ENCODE measurements at places on chromosomes 5 and 9. TPM values are rescaled to one million over a fixed set of nuclear protein-coding genes. Genes with fewer than 3 reads are reported as not detected.

- no peak for DNase-seq
These were observed 129.0 kb downstream of the APBA1 start for GRCh38 chr9:69542942-69543704.

DNA sequence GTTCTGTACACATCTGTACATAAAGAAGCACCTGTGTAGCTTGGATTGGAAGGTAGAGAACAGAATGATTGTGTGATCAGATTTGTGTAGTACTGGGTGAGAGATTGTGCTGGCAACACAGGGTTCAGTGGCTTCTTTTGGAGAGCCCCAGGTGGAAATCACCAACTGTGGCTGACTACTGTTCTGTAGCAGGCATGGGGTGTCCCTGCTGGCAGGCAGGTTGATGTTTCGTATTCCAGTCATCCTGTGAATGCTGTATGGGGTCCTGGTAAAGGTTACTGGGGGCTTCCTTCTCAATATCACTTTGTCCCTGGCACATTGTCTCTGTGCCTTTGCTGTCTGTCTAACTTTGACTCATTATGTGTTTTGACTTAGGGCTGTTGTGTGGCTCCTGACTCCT lies 5.3 kb downstream of the ASPN start:
- no peak for DNase-seq

DNA sequence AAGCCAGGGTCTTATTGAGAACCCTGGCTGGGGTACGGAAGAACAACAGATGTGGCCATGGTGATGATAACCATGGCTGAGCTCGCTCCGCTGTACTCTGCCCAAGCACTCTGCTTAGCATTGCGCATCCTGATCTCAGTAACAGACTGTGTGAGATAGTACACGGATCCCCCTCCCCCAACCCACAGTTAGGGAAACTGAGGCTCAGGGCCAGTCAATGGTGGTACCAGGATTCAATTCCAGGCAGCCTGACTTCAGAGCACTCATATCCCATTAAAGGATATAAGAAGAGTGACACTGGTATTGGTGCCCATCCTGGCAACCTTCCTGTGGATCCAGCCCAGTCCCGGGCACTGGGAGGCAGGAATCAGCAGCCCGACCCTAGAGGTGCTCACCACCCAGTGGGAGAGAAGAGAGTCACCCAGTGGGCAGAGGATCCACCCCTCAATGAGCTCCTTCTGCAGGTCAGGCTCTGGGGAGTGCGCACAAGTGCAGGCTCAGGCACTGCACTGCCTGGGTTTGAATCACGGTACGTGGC lies 26.5 kb upstream of the KIF12 start:
- no peak for DNase-seq

DNA sequence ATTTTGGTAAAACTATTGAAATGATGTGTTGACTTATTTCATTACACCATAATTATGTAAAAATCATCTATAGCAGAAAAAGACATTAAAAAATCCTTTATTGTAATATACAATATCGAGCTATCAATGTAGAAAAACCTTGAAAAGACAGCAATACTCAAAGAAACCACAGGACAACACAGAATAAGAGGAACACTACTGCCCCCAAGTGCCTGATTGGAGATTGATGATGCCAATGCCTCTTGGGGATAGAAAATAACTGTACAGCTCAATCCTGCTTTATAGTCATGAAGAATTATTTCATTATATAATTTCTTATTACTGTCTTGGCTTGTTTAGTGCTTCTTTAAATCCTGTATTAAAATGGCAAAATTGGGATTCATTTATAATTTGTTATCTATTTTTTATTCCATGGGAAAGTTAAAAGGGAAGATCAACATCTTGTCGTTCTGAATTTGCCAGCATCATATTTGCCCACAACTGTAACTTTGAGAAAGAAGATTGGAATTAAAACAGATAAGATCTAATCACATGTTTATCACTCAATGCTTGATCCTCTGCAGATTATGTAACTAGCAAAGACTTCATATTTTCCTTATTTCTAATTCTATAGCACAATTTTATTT lies 337.5 kb downstream of the CDH9 start:
- DNase-seq, result no peak

GRCh38 chr5:68499987-68500386 lies 284.4 kb downstream of the PIK3R1 start:
- DNase-seq, result no peak

DNA sequence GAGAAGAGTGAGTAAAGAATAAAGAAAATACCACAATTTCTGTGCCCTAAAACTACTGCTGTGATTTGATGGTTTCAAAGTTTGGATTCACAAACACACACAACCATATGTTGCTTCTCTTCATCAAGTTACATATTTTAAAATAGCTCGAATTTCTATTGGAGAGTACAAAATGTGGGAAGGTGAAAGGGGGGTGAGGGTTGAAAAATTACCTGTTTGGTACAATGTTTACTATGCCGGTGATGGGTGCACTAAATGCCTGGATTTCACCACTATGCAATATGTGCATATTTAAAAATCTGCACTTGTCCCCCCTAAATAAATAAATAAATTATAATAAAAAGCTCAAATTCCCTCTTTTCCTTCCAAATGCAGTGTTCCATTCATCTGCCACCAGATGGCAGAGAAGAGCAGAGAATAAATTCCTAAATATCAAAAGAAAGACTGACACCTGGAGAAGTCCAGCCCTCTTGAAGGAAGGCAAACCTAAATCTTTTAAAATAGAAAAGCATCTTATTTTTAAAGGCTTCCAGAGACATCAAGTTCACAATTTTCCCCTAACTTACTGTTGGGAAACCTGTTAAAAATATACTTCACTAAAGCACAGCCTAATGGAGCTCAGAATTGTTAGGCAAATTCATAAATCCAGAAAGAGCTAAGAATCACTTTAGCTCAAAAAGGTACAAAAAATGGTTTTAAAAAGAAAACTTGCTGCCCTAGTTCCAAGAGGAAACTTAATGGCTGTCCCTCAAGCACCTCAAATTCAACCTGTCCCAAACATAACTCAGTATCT lies 24.8 kb upstream of the HNRNPA0 start:
- DNase-seq, result peak; percentile 48

GRCh38 chr9:132538071-132538470 lies 44.3 kb upstream of the BARHL1 start:
- DNase-seq, result no peak

DNA sequence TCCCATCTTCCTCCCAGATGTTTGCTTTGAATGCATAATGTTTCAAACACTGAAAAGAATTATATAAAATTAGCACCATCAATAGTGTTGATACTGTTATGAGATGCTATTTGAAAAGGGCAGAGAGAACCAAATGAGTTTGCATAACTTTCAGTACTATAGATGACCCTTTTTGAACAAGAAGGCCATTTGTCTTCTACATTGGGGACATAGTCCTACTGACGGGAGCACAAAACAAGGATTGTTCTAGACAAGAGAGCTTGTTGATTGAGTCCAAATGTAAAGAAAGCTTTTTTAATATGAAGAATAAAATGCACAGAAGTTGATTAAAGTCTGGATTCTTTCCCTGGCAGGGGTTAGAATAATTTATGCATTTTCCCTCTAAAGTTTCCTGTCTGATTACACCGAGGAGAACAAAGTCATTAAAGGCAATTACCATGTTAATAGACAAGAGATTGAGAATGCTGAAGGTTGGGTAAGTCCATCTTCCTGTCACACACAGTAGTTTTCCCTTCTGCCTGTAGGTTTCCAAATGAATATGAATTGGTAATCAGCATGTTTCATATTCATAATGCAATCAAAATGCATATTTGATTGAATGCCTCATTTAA lies 32.8 kb upstream of the ADCY2 start:
- DNase-seq, result no peak

DNA sequence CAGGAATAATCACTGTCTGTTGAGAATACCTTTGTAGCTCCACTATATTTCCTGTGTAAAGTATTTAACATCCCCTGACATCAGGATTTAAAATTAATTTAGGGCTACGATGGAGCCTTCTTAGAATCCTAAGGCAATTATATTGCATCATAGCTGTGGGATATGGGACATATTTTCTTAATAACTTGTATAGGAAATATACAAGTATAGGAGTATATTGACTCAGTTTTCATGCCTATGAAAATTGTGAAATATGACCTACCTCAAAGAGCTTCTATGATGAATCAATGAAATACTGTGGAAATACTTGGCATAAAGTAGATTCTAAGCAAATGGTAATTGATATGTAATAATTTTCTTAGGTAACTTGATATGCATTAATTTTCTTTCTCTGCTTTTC lies 221.0 kb upstream of the KLF4 start:
- DNase-seq, result no peak

GRCh38 chr5:96402500-96402899 lies 30.5 kb downstream of the PCSK1 start:
- no peak for DNase-seq

GRCh38 chr5:56735849-56736641 lies 79.3 kb upstream of the MAP3K1 start:
- DNase-seq, result no peak

DNA sequence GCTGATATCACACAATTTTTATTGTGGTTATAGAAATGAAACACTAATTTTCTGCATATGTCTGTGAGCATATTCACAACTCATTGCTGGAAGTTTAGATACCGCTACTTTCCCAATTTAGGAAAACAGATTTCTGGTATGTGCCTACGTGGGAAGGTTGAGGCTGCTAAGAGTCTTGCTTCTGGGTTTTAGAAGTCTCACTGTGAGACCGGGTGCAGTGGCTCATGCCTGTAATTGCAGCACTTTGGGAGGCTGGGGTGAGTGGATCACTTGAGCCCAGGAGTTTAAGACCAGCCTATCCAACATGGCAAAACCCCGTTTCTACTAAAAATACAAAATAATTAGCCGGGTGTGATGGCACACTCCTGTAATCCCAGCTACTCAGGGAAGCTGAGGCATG lies 39.6 kb downstream of the UBAP1 start:
- DNase-seq, result no peak

GRCh38 chr9:27586304-27586703 lies 13.0 kb upstream of the C9orf72 start:
- DNase-seq, result no peak

GRCh38 chr9:73640971-73641370 lies 489.3 kb downstream of the ANXA1 start:
- DNase-seq, result no peak

DNA sequence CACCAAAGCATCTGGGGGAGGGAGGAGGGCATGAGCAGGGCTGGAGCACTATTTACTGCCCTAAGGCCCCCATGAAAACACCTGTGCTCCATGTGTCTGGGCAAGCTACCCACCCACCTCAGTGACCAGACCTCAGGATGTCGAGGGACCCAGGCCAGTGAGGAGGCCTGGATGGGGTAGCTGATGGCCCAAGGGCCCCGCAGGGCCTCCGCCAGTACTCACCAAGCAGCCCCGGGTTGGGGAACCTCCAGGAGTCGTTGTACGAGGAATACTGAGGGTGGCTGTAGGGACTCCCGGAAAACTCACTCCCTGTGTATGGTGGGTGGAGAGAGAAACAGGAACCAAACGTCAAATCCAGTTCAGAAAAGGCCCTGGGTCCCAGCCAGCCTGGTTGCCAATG lies 187.4 kb downstream of the PAX5 start:
- DNase-seq, result no peak

DNA sequence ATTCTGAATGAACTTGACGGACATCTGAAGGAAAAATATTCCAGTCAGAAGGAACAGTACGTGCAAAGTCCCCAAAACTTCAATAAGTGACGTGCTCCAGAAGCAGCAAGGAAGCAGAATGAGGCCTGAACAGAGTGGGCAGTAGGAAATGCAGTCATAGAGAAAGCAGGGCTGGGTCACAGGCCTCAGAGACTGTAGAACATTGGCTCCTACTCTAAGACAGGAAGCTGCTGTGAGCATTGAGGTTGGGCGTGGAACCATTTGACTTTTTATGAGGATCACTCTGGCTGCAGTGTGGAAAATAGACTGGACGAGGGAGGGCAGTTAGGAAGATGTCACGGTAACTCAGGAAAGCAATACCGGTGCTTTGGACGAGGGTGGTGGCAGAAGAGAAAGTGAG lies 64.0 kb downstream of the DOCK8 start:
- DNase-seq, result no peak

GRCh38 chr9:22107202-22108045 lies 98.3 kb upstream of the CDKN2B start:
- no peak for DNase-seq

DNA sequence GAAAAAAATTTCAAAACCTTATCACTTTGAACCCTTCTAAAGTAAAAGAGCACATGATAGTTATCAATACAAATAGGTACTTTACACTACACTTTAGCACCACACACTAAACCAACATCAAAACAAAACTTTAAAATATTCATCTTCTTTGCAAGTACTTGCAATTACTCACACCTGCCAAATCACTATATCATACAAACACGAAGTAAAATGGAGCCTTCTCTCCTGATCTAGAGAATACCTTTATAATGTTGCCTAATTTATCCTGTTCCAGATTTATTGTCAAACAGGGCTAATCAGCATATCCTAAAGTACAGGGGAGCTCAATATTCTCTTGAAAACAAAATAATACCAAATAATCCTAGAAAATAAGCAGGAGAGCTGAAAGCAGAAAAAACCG lies 3.0 kb downstream of the RNF145 start:
- no peak for DNase-seq

- DNase-seq, result no peak
These were observed 56.8 kb downstream of the NUDT12 start for GRCh38 chr5:103505581-103506305.

DNA sequence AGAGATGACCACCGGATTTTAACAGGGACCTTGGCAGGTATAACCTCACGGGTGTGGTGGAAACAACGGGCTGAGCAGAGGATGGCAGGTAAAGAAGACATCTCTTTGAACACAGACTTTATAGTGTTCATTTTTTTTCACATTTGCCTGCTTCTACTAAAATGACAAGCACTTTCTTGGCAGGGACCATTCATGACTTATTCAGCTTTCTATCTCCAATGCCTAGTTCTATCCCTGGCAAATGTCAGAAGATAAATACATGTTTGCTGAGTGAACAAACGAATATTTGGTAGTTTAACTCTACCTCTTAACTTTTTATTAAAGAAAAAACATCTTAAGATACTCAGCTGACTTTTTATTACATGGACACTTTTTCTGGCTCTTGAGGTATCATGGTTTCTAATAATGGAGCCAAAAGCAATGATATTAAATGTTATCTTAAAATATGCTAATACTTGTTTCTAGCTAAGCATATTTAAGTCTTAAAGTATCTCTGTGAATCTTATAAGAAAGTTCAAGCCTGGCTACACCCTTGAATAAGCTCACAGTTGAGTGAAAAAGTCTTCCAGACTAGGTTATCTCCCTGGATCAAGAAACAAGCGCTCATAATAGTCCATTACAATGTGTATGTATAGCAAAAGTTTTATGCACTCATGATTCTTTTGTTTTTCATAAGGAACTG lies 8.5 kb downstream of the ELL2 start:
- no peak for DNase-seq

ADCY2 gene
- not detected for total RNA-seq

PHYHD1 gene
- total RNA-seq, result 0.23 TPM

SOHLH1 gene
- not detected for total RNA-seq

CORO2A gene
- total RNA-seq, result 0.64 TPM

PANK3 gene
- 31.6 TPM for total RNA-seq

SOX30 gene
- total RNA-seq, result not detected

SHOC1 gene
- not detected for total RNA-seq

ROR2 gene
- 0.12 TPM for total RNA-seq

GALNT12 gene
- total RNA-seq, result 0.99 TPM

UBAP1 gene
- total RNA-seq, result 34.5 TPM

PFN3 gene
- total RNA-seq, result not detected

SPATA31A3 gene
- not detected for total RNA-seq

LCN6 gene
- not detected for total RNA-seq

CDX1 gene
- not detected for total RNA-seq

S1PR3 gene
- total RNA-seq, result 22.3 TPM

GFI1B gene
- not detected for total RNA-seq

CRHBP gene
- 0.58 TPM for total RNA-seq

All from glomerular endothelial cell (primary cell).